ENCODE measurements at places on chromosomes 7 and 10.

DNA sequence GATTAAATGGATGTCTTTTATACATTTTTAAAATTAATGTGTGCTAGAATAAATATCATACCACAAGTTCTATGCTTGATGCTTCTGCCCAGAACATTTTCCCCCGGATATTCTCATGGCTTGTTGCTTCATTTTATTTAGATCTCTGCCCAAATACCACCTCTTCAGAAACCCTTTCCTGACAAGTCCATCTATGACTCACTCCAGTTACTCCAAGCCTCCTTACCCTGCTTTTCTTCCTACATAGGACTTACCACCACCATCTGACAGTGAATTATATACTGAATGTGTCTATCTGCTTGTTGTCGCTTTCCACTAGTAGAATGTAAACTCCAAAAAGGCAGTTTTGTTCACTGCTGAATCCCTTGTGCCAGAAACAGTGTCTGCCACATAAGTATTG, 19.1 kb upstream of the ERVW-1 start:
- DNase-seq = no peak

GRCh38 chr7:51428217-51428887, 111.7 kb upstream of the COBL start:
- DNase-seq = no peak

DNA sequence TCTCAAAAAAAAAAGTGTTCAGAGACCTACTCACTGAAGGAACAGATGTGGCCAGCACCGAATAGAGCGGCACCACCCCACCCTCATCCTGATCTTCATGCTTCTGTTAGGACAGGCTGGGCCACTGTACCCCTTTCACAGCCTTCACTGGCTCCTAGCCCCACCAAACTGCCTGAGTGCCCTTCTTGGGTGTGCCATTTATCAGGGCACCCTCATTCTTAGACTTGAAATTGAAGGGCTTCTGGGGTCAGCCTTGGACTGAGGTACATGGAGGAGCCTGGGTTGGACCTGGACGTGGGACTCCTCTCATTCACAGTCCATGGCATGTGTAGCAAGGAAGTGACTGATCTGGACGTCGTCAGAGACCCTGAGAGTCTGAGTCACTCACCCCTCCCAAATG, 190.3 kb downstream of the COBL start:
- no peak for DNase-seq

DNA sequence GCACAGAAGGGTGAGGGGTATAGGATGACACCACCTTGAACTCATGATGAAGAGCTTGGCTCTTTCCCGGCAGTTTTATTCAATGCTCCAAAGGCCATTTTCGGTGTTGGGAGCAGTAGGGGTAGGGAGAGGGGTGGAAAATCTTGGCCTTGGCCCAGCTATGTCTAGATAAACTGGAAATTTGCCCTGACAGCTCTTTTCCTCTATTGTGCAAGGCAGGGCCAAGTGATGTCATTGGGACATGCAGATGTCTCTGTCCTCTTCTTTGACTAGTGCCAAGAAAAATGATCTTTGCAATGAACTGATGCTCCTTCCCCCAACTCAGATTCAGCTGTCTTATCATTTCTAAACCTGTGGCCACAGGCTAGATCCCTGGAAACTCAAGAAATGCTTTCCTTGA, 27.7 kb upstream of the PRKCQ start:
- no peak for DNase-seq

DNA sequence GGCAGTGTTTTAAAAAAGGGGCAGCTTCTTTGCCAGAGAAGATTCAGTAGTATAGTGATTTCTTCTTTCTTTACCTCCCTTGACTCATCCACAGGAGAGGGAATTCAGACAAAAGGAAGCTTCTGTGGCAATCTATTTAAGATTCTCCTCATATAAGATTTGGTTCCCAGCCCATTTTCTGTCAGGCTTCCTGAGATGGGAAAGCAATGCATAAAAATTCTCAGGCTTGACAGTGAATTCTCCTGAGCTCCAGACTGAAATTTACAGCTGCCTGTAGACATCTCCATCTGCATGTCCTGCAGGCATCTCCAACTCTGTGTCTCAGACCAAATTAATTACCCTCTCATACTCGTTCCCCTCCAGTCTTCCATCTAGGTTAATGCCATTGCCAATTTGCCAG, 72.8 kb downstream of the TSPAN12 start:
- no peak for DNase-seq

DNA sequence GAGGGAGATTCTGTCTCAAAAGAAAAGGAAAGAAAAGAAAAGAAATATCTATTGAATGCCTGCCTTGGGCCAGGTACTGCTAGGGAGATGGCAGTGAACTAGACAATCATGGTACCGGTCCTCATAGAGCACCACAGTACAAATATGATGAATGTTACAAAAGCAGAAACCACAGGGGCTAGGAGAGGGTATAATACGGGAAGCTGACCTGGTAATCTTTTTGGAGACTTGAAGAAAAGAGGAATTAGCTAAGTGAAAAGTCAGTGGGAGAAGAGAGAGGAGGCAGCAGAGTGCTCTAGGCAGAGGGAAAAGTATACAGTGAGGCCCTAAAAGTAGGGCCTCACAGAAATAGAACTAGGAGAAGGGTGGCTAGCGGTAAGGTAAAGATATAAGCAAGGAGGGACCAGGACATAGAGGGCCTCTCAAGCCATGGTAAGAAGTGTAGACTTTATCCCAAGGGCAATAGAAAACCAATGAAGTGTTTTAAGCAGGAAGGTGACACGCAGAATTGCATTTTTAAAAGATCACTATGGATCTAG, 42.8 kb upstream of the WNT8B start:
- no peak for DNase-seq

DNA sequence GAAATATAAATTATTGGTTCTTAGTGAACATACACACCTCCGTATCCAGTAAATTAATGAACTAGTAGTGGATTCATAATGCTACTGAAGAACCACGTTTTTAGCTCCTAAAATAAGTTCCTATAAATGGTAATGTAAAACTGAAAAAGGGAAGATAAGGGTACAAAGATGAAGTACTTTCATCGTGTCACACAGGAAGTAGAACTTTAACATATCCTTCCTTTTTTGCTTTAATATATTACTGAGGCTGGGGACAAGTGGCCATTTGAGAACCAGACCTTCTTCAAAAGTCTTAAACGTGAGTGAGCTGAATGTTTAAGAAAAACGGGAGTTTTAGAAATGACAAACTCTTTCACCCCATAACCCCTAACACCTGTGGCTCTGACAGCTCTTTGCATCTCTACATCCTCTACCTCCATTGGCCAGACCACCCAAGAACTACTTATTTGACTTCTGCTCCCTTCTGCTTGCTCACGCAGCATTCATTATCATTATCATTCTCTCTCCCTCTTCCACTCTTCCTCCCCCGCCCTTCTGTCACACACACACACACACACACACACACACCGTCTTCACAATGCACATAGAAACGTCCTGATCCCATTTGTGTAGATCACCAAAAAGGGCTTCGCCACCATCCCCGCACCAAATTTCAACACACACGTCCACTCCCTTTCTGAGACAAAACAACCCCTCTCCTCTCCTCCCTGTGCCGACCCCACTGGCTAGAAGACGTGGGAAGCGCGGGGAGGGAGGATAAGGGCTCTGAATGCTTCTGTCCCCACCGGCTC, 677 bp downstream of the SKAP2 start:
- no peak for DNase-seq

- no peak for DNase-seq
Observed at GRCh38 chr10:95416270-95416669, 125.5 kb upstream of the PDLIM1 start.

GRCh38 chr10:69345402-69345801, 67.1 kb downstream of the HK1 start:
- DNase-seq = no peak

DNA sequence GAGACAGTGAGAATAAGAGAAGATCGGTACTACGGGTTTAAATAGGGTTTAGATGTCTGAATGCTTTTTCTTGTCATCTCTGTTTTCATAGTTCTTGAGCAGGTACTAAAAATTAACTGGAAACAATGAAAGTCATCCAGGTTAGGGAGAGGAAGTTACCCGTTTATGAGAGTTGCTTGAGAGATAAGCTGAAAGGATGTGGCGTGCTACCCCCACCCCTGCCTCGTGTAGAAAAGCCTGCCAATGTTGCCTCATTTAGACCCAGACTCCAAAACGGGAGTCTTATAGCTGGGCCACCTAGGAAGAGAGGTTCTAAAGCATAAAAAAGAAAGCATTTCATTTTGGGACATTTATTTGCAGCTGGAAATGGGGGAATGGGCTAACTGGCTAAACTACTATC, 10.2 kb downstream of the AKR1C4 start:
- DNase-seq = no peak

GRCh38 chr10:127215866-127216265, 19.5 kb upstream of the INSYN2A start:
- no peak for DNase-seq

DNA sequence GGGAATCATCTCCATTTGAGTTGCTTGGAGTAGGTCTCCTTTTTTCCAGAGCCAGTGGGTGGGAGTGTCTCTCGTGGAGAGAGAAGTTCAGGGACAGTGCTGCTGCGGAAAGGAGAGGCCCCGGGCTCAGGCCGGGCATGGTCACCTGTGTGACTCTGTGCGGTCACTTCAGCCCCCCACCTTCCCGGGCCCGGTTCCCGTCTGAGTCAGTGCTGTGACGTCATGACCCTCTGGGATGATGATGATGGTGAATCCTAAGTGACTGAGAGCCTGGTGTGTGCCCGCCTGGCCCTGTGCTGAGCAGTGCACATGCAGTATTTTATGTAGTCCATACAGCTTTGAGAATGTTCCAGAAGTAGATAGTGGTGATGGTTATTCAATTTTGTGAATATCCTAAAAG, 32.6 kb upstream of the AP5Z1 start:
- no peak for DNase-seq

GRCh38 chr10:116974456-116975005, 30.5 kb downstream of the SHTN1 start:
- no peak for DNase-seq

- no peak for DNase-seq
Observed at GRCh38 chr7:93159490-93159889, 11.3 kb upstream of the SAMD9L start.

GRCh38 chr10:11693376-11693775, 48.8 kb upstream of the ECHDC3 start:
- DNase-seq = no peak

DNA sequence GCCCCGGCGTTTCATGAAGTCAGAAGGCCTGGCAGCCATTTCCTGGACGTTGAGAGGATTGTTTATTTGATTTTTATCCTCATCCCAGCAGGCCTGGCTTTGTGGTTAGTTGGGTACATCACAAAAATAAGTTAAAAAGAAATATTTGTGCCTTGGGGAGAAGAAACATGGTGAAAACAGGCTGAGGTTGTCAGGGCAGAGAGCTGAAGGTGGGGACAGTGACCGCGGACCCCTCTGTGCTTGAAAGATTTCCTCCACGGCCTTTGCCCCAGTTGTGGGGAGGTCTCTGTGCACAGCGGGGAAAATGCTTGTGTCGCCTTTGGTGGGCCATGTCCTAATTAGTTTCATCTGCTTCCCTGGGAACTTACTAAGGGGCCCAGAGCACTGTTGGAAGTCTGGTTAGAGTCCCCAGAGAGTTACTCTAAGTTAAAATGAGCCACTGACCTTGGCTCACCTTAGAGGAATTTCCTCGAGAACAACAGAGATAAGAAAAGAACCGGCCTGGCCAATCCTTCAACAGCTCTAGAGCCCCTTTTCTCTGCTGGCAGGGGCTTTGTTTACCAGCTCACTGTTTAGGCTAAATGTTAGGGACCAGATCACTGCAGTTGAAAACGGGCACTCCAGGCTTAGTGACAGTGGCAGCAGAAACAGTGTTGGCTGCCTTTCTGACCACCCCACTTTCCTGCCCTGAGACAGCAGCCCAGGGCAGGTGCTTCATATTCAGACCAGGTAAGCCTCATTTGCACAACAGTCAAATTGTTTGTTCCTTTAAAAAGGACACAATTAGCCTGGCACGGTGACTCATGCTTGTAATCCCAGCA, 37.9 kb downstream of the CRCP start:
- DNase-seq = no peak

GRCh38 chr7:23394488-23395171, 75.7 kb downstream of the IGF2BP3 start:
- no peak for DNase-seq

GRCh38 chr7:1693991-1694524, 24.0 kb downstream of the ELFN1 start:
- DNase-seq = no peak
